NCI-H460 (cell line): ENCODE measurements at places on chromosomes 5 and 9.
A peak's percentile ranks its signal among the peaks of the same experiment; 100 is the strongest.

DNA sequence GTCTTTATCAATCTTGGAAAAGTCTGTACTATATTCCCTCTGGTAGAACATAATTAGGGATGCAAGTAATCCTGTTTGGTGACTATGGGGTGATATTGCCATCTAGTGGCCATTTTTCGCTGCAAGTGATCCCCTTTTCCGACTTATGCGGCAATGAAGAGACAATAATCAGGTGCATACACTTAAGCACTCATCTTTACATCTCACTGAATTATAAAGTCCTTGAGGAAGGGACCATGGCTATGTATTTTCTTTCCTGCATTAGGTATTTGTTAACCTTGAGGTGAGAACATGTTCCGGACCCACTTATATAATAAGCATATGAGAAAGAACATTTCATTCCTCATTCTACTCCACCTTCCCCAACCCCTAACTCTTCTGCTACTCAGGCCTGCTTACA is 19.6 kb upstream of the LIX1 start:
- DNase-seq = peak; percentile 77

GRCh38 chr5:141677415-141677814 is 4.6 kb downstream of the ARAP3 start:
- DNase-seq = no peak

- no peak for DNase-seq
Measured at GRCh38 chr5:68994645-68995044, 99.2 kb upstream of the SLC30A5 start.

DNA sequence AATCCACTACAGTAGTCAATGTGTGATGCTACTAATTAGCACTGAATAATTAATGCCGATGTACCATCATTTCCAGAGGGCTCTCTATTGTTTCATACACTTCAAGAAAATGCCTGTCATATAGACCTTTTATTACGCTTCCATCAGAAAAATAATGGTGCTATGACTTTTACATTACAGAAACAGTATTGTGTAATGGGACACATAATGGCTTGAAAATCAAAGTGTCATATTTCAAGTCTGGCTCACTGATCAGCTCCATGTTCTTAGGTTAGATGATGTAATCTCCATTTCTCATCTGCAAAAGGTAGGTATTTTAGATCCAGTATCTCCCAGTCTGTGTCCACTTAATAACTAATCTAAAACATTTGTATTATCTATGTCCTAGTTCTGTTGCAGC is 990.6 kb upstream of the TYRP1 start:
- DNase-seq = no peak

GRCh38 chr5:5738797-5739489 is 316.5 kb downstream of the ICE1 start:
- no peak for DNase-seq

- DNase-seq = no peak
Measured at GRCh38 chr9:69943148-69943806, 100.4 kb upstream of the MAMDC2 start.

- DNase-seq = no peak
Measured at GRCh38 chr5:78331523-78332080, 28.8 kb upstream of the SCAMP1 start.

GRCh38 chr5:57338068-57338867 is 144.3 kb downstream of the ACTBL2 start:
- peak; percentile 21 for DNase-seq

DNA sequence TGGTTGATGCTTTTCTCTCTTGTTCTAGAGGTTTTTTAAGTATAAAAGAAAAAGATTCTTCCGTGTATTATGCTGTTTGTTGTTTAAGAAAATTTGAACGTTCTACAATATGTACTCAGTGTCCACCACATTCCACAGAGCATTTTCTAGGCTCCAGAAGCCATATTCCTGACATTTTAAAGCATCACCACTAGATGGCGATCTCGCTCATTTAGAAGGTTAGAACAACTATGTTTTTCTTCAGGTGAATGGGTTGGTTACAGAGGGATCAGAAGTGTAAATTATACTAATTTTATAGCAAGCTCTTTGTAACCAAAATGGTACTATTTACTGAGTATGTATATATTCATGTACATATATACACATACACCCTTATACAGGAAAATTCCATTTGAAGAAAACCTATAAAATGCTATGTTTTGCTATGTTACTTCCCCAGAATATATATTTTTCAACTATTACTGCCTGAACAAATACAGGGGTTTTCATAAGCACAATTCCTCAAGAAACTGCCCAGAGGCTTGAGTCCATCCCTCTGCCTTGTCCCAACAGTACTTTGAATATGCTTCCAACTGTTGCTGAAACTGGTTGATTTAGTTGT is 284.3 kb downstream of the CCDC171 start:
- peak; percentile 49 for DNase-seq

- no peak for DNase-seq
Measured at GRCh38 chr9:114860187-114860586, 54.3 kb upstream of the TNFSF15 start.

DNA sequence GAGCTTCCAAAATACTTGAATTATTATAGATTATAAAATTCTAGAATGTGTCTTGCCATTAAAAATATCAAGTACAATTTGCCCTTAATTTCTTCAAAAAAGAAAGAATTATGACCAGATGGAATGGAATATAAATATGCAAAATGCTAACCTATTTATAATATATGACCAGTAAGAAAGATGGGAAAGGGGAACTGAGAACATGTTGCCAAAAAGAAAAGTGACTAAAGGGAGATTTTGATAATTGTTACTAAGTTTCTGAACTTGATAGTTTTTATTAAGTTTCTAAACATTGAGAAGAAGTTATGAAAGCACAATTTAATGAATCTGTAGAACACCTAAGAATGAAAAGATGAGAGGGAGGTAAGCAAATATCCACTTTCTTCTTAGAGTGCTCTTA is 188.4 kb upstream of the NR4A3 start:
- DNase-seq = no peak
